ENCODE measurements at places on chromosomes 1 and 21.

DNA sequence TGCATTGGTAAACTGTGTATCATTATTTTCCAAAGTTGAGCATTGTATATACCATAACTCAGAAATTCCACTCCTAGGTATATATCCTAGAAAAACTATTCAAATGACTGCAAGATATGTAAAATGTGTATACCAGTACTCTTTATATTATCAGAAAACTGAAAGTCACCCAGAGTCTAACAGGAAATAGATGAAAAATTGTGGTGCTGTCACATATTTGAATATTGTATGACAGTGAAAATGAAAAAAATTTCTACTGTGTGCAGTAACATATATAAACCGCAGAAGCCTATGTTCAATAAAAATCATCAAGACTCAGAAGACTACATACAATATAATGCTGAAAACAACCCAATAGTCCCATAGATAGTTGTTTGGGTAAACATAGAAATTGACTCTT lies 74.4 kb upstream of the LYPLAL1 start:
- DNase-seq: no peak

DNA sequence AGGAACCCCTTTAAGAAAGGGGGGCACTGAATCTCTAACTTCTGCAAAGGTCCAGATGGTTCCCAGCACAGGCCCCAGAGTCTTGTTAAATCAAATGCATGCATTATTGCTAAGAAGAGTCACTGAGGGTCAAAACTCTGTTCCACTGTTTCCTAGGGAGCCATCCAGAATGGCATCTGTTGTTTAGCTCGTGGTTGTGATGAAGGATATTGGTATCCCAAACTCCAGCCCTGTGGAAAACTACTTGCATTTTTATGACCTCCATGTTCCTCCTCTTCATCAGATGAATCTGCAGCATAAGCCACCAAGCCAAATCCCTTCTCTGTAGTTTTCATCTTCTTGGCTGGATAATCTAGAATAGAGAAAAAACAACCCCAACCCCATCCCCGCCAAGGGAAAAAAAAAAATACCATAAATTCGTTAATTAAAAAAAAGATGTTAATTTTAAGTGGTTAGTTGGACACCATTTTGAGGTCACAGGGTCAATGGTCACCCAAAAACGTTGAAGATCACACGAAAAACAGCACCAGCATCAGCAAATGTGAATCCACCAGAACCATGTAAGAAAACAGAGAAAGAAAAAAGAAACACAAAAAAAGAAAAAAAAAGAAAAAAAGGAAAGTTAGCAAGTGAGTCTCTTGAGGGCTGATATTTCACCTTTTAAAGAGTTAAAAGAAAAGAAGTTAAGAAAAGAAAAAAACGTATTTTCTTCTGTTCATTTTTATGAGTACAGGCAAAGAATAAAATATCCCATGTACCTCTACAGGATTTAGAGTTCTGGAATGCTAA lies 3.0 kb upstream of the RIT1 start:
- no peak for DNase-seq

GRCh38 chr21:43611598-43612369 lies 47.5 kb downstream of the HSF2BP start:
- DNase-seq: no peak

DNA sequence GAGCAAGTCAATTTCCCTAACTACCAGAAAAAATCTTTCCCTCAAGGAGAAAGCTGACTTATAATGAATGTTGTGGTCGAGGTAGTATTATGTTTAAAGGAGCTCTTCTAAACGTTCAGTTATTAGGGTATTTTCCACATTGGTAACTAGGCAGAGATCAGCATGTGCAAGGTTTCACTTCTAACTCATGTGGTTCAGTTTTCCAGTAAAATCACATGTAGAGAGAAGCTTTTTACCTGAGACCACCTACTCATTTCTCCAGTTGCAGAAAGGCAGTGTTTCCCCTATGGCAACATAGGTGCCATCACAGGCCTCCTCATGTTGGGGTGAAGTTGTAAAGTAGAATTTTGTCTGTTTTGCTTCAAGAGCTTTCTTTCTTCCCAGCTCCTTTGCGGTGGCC lies 23.7 kb downstream of the IL23R start:
- DNase-seq: no peak

GRCh38 chr1:110237386-110238152 lies 27.5 kb downstream of the KCNC4 start:
- DNase-seq: peak; percentile 55

- no peak for DNase-seq
These were observed 119.5 kb upstream of the CSF3R start for GRCh38 chr1:36602184-36602583.

GRCh38 chr1:170663404-170664092 lies 383 bp upstream of the PRRX1 start:
- DNase-seq: no peak

GRCh38 chr1:29706936-29707335 lies 470.6 kb downstream of the PTPRU start:
- DNase-seq: no peak

DNA sequence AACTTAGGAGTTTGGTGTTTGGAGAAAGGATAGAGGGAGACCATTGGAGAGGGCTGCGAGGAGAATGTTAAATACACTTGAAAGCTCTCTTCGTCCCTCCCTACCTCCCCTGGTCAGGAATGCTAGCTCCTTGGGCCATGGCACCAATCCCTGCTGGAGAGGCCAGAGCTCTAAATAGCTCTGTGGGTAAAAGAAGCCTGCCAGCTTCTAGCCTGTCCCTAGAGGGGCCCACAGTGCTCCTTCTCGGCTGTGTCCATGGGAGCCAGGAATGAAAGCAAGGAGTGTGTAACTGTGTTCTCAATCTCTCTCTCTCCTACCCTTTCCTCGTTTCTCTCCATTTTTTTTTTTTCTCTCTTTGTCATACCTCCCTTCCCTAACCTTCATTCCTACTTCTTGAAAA lies at the start of gene CCDC190:
Gene CCDC190, minus strand, starts transcription at position 75 of the 400 bp plus-strand sequence. CDS start 1,529 bp downstream, outside the sequence.
- no peak for DNase-seq

- no peak for DNase-seq
These were observed 101.4 kb upstream of the TSPAN2 start for GRCh38 chr1:115190540-115191170.

DNA sequence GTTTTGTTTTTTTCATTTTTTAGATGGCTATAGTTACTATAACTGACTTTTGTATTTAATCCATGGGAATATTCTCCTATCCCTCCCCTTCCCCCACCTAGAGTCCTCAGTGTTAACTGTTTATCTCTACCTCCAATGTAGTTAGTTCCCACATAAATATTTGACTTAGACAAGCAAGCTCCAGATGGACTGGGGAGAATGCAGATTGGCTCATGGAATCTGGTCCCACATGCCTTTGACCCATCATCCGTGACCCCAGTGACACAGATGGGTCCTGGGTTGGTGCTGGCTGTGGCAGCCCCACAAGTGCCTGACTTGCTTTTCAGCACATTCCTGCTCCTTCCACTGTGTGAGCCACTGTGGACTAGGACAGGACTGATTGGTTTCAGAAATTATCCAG lies 41.8 kb downstream of the ATP2B4 start:
- DNase-seq: no peak

DNA sequence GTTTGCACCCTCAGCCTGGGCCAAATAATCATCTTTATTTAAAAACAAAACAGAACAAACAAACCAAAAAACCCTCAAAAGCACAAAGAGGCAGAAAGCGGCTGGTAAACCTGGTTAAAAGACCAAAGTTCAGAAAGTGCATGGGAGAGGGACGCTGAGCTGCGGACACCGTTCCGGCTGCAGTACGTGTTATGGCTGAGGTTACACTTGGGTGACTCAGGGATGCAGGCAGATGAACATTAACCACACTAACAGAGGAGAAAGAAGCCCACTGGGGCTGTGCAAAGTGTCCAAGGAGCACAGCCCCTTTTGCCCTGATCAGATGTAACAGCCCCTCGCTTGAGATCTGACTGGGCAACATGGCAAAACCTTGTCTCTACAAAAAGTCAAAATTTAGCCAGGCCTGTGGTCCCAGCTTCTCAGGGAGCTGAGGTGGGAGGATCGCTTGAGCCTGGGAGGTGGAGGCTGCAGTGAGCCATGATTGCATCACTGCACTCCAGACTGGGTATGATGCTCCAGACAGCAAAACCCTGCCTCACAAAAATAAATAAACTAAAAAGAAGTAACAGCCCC lies 28.3 kb downstream of the GPR157 start:
- DNase-seq: no peak

DNA sequence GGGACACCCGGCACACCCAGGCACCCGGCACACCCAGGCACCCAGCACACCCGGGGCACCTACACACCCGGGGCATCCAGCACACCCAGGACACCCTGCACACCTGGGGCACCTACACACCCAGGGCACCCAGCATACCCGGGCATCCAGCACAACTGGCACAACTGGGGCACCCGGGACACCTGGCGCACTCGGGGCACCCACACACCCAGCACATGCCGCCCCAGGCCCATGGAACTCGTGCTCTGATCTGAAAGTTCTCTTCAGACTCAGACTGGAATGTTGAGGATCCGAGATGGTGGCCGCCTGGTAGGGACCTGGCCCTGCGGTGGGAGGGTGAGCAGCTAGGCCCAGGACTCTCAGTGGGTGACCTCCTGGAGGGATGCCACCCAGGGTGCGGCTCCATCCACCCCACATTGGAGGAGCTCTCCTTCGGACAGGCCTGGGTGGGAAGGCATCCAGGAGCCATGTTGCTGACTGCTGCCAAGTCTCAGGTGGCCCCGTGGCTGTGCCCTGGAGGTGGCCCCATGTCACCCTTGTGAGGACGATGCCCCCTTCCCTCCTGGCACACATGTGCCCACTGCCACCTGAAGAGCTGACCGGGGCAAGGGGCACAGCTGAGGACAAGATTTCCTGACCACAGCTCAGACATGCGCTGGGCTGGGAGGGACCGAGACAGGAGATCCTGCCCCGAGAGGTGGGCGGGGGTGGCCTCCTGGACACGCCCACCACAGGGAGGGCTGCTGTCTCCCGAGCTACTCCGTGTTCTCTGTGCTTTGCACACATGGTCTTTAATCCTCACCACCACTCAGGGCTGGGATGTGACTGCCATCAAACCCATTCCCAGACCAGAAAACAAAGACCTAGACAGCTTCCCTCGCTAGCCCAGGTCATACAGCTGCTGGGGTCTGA lies 37.0 kb downstream of the UBE2G2 start:
- DNase-seq: no peak

DNA sequence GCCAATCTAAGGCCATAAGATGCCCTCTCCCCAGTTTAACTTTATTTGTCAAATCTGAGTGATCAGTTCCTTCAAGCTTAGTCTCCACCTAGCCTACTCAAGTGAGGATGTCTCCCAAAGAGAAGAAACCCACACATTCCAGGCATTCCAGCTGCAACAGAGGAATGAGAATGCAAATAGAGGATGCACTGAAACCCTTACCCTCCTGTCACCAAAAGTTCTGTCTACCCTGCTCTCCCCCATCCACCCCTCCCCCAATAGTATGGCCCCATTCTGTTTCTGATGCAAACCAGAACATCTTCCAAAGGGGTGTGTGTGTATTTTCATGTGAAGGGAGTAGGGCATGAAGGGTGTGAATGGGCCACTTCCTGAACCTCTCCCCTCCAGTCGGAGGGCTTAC lies 3.0 kb downstream of the DUSP23 start:
- no peak for DNase-seq

GRCh38 chr1:24919791-24920532 lies 10.1 kb downstream of the RUNX3 start:
- no peak for DNase-seq

DNA sequence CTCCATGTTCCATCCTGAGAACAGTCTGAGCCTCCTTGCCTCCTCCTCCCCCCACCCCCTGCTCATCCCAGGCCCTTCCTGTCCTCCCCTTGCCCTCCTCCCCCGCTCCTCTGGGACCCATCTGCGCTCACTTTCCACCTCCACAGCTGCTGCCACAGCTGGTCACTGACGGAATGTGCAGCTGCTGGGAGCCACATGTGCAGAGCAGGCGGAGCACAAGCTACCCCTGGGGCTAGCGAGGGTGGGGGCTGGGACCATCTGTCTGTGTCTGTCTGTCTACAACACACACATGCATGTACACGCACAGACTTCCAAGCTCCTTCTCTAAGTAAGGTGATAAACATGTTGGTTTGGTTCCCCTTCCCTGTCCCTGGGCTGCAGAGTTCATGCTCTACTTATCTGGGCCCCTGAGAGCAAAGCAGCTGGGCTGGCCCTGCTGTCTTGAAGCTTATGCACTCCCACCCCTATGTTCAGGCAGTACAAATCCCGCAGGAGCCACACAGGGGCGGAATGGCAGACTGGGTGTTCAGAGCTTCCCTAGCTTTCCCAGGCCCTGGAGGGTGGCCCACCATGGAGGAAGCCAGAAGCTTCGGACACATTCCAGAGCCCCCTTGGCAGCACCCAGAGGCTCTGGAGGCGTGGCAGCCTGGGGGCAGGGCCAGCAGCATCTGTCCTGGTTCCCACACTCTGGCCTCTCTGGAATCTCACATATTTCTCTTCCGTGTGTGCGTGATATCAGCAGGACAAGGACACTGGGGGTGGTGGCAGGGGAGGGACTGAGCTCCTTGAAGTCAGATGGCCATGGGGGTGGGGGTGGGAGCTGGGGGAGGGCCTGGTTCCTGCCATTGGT lies 7.0 kb upstream of the HEYL start:
- DNase-seq: no peak

DNA sequence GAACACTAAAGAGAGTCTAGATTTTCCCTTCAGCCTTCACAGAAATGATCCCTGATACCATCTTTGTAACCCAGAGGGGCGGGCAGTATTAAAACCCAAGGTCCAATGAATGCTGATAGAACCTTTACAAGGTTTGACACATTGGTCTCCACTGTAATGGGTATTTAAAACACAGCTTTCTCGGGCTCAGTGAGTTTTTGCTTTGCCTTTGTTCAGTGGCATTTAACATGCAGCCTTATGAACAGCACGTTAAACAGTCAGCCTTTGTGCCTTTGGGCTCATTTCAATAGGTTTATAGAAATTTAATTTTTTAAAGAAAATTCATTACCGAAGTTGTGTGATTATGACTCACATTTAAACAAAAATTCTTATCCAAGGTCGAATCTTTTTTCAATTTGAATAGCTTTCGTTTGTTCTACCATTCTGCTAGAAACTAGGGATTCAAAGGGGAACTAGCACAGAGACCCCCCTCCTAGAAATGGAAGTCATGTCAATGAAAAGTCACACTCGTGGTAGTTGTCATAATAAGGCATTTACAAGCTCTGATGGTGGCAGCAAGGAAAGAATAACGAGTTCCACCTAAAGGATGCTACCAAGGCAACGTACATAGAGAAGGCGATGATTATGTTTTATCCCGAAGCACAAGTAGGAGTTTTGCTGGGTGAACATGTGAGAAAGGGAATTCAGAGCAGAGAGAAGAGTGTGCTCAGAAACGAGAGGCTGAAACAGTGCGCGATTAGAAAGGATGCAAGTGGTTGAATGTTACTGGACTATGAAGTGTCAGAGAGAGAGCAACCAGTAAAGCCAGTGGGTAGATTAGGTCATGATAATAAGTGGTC lies 66.2 kb downstream of the SGIP1 start:
- no peak for DNase-seq

- no peak for DNase-seq
These were observed 76.4 kb downstream of the PTPRU start for GRCh38 chr1:29312469-29313461.

Data from GDM1 (cell line).